ENCODE measurements at places on chromosomes 7 and 10.

GRCh38 chr10:108624052-108624451 is 1299.3 kb downstream of the XPNPEP1 start:
- DNase-seq, result no peak

DNA sequence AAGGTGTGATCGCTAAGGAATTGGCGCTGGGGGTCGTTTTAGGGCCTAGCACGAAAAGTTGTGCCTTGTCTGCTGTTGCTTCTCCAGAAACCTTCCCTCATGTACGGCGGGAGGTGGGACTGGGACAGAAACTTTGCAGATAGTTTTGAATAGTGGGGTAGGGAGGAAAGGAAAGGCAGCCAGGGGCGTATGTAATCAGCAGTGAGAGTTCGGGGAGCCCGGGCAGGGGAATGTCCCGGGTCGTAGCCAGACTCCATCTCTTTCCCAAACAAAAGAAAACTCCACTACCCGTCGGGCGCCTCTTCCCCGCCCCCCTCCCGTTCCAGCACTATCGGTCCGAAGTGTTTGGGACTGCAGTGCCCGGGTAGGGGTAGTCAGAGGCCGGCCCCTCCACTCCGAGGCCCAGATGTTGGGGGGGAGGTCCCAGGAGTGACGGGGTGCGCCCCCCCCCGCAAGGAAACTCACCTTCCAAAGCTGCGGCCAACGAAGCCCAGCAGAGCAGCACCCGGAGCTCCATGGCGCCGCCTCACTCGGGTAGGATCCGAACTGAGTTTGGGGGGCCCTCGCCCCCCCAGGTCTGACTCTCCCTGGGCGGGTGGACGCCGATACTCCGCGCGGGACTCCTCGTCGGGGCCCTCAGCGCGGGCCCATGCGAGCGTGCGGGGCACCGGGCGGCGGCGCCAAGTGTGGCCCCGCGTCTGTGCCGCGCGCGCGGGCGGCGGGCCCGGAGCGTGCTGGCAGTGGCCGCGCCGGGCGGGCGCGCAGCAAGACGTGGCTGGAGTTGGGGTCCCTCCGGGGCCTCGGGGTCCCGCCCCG is 601 bp downstream of the EPHB4 start:
- peak; percentile 9 for DNase-seq

- DNase-seq, result peak; percentile 14
Measured at GRCh38 chr10:12811826-12812225, 189.7 kb downstream of the CCDC3 start.

DNA sequence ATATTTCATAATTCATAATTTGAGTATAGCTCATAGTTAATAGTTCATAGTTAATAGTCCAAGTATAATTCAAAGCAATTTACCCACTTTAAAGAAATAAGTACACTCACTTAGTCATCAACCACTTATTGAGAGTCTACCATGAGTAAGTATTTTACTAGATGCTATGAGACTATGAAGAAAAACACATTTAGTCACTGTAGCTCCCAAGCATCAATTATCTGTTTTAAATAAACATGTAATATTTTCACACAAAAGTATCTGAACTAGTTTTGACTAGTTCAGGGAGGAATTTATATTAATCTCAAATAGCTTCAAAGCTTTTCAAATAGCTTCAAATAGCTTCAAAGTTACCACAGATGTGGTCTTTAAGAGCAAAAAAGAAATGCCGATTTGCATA is 119.2 kb downstream of the ANK3 start:
- DNase-seq, result peak; percentile 80

- no peak for DNase-seq
Measured at GRCh38 chr7:18941207-18941606, 176.2 kb downstream of the TWIST1 start.

GRCh38 chr7:131882321-131882720 is 325.9 kb upstream of the PODXL start:
- no peak for DNase-seq

GRCh38 chr10:84261236-84261915 is 16.5 kb downstream of the RGR start:
- DNase-seq, result no peak

DNA sequence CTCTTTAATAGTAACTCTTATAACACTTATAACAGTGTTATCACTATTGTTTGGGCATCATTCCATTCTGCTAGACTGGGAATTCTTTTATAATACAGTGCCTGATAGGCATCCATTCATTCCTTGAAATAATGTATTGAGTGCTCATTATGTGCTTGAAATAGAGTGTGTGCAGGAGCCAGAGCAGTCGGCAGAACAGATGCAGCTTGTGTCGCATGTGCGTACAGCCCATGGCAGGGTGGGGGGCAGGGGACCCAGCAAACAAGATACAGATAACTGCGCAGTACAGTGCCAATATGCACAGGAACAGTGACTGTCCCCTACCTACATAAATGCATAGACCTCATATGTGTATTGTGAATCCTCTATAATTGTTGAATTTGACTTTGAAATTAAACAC is 99.3 kb downstream of the KAT6B start:
- DNase-seq, result no peak

GRCh38 chr10:126533644-126534043 is 136.8 kb downstream of the C10orf90 start:
- no peak for DNase-seq

GRCh38 chr10:92696606-92697383 is 7.0 kb downstream of the HHEX start:
- DNase-seq, result no peak

- DNase-seq, result no peak
Measured at GRCh38 chr10:28788252-28788651, 110.9 kb downstream of the BAMBI start.

- DNase-seq, result no peak
Measured at GRCh38 chr10:71880425-71881306, 29.6 kb upstream of the PSAP start.

GRCh38 chr10:79004311-79004710 is 64.5 kb upstream of the ZMIZ1 start:
- no peak for DNase-seq

GRCh38 chr7:81447351-81447952 is 322.4 kb downstream of the HGF start:
- DNase-seq, result peak; percentile 65

DNA sequence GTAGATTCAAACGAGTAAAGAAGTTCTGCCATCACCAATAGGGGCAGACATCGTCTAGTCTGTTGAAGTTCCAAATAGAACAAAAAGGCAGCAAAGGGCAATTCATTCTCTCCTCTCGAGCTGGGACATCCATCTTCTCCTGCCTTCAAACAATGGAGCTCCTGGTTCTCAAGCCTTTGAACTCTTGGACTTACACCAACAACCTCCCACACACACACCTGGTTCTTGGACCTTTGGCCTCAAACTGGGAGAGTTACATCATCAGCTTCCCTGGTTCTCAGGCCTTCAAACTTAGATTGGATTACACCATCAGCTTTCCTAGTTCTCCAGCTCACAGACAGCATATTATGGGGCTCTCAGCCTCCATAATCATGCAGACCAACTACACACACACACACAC is 9.8 kb upstream of the GIMAP5 start:
- DNase-seq, result no peak

DNA sequence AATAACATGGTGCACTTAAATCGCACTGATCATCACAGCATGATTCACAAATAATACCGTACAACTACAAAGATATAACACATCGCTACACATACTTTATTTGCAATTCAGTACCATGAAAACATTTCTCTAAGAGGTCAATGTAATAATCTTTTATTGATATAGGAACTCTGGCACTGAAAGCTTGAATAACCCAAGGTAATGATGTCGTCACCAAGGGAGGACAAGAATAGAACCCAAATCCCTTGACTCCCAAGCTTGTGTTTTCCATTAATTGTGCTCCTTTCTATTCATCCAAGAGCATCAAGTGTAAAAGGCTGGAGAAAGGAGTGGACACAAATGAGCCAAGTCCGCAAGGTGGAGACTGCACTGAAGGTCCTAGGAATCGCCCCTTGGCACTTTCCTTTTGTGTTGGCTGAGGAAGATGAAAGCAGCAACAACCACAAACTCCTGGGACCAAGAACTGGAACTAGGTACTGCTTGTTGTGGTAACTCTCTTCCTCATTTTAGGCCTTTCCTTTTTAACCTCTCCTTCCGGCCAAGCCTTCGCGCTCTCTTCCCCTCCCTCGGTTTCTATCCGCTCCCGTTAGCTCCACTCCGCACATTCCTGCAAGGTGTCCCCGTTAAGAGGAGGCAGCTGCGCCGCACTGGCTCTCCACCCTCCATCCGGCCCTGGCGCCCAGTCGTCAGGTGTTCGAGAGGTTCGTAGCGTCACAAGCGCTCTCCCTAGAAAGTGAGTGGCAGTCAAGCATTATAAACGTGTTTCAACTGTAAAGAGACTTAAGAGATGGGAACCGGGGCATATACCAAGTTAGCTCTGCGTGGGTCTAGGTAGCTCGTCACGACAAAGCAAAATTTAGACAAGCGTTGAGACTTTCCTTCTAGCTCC is 1.0 kb upstream of the CBLL1 start:
- no peak for DNase-seq

DNA sequence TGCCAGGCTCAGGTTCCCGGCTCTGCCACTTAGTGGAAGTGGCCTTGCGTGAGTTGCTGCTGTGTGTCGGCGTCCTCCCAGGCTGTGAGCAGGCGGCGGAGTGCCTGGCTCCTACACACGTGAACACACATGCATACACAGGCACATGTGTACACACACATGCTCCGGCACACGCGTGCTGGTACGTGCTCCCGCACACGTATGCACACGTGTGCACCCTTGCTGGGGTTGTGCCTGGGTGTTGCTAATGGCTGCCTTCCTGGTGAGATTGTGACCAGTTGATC is 107.6 kb downstream of the INPP5A start:
- DNase-seq, result no peak

- DNase-seq, result no peak
Measured at GRCh38 chr7:128311013-128311412, 32.7 kb downstream of the RBM28 start.

- no peak for DNase-seq
Measured at GRCh38 chr10:31081937-31082840, 50.5 kb upstream of the ZNF438 start.

DNA sequence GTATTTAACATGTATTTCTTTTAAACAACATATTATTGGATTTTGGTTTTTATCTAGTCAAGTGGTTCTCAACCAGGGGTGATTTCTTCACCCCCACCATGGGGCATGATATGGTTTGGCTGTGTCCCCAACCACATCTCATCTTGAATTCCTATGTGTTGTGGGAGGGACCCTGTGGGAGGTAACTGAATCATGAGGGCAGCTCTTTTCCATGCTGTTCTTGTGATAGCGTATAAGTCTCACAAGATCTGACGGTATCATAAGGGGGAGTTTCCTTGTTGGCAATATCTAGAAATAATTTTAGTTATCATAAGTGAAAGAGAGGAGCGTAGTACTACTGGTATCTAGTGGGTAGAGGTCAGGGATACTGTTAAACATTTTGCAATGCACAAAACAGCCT is 37.6 kb downstream of the TMEM168 start:
- no peak for DNase-seq

GRCh38 chr10:61465901-61466632 is 12.9 kb upstream of the TMEM26 start:
- DNase-seq, result peak; percentile 47

- DNase-seq, result peak; percentile 93
Measured at GRCh38 chr7:80721883-80722615, 83.6 kb downstream of the CD36 start.

GRCh38 chr10:116848032-116848943 is 1.0 kb upstream of the ENO4 start:
- DNase-seq, result peak; percentile 80

- peak; percentile 79 for DNase-seq
Measured at GRCh38 chr10:44647877-44648542, 263.1 kb upstream of the CXCL12 start.

GRCh38 chr7:36925207-36925606 is 200.9 kb upstream of the AOAH start:
- DNase-seq, result no peak

DNA sequence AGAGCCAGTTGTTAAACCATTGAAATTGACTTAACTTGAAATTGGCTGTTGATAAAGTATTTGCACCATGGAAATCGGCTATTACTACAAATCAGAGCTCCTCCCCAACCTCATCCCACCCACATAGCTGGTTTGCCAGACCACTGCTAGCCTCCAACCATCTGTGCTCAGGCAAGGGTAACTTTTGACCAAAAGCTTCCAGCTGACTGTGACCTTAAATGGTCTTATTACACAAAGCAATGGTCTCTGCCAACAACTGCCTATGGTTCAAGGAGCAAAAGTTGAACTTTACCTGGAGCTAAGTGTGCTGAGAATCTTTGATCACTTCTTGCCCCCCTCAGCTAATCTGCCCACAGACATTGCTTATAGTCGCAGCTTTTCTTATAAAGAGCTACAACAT is 48.5 kb upstream of the ADRB1 start:
- no peak for DNase-seq

DNA sequence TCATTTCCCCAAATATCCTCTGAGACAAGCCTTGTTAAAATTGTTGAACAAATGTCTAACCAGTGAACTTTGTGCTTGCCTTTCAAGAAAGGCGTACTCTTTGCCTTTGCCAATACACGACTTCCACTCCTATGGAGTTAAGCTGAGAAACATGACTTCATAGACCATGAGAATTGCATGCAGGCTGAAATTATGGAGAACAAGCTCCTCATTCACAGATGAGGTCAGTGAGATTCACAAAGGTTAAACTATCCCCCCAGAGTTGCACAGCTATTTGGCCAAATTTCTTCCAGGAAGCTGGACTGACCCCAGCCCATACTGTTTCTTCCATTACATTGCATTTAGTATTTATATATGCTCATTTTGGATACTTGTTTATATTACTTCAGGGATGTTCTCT is 221.4 kb upstream of the SEMA3C start:
- no peak for DNase-seq

DNA sequence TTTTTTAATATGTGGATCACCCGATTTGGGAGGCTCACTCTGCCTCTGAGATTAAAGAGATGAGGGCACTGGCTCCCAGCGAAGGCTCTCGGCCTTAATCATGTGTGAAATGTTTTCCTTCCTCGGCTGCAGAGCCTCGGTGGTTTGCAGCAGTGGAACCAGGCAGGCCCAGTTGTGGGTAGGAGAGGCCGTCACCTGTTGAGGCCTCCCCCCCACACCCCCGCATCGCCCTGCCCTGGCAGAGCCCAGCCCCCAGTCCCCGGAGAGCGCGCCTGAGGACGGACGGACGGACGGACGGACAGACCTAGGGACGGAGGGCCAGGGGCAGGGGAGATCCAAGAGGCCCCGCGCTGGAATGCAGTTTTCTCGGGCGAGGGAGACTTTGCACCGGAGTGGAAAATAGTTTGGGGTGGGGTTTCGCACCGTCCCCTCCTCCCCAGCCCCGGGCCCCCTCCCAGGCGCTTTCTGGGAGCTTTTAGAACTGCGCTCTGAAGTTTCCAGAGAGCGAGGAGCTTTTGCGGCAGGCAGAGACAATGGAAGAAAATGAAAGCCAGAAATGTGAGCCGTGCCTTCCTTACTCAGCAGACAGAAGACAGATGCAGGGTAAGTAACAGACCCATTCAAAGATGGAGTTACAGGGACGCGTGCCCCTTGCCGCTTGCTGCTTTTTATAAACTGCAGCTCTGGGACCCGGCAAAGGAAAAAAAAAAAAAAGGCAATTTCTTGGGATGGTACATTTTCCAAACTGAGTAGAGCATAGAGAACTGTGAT is at the start of gene KIAA1217:
KIAA1217 (plus strand) TSS at position 478 of the 771 bp plus-strand sequence; CDS start at position 534, 56 bp downstream.
- DNase-seq, result peak; percentile 35

GRCh38 chr10:21689881-21690280 is 155.8 kb downstream of the MLLT10 start:
- DNase-seq, result no peak

- DNase-seq, result no peak
Measured at GRCh38 chr7:29457141-29457561, 106.5 kb upstream of the PRR15 start.

- peak; percentile 46 for DNase-seq
Measured at GRCh38 chr10:28677888-28678686, 766 bp downstream of the BAMBI start.

GRCh38 chr7:82172881-82173280 is 270.7 kb downstream of the CACNA2D1 start:
- peak; percentile 18 for DNase-seq

- DNase-seq, result no peak
Measured at GRCh38 chr7:148676291-148676690, 22.4 kb upstream of the CUL1 start.

Data from fibroblast of lung (primary cell).